ENCODE measurements at places on chromosomes 13 and 19.
A peak's percentile ranks its signal among the peaks of the same experiment; 100 is the strongest.

DNA sequence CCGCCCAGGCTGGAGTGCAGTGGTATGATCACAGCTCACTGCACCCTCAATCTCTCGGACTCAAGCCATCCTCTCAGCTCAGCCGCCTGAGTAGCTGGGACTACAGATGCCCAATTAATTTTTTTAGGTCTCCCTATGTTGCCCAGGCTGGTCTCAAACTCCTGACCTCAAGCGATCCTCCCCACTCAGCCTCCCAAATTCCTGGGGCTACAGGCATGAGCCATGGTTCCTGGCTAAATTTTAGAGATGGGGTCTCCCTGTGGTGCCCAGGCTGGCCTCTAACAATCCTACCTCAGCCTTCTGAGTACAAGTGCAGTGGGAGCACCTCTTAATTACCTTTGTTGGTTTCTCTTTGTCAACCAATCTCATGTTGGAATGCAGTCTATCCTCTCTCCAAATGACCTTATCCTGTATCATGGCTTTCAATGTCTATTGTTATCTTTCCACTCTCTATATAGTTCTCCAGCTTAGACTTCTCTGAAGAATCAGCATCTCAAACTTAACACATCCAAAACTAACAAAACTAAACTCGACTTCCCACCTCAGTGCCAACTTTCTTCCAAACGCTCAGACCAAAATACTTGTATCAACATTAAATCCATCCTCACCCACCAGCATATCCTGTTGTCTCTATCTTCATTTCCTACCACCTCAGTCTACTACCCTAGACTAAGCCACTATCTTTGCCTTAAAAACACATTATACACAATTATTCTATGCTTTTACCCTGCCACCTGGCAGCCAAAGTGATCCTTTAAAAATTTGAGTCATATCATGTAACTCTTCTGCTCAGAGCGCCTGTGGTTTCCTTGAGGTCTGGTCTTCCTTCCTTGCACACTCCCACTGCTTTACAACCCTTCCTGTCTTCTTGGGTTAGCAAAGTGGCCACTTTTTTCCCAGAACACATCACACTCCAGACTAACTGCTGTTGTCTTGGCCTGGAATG, 6.7 kb downstream of the TPT1 start:
- peak; percentile 42 for DNase-seq

GRCh38 chr13:113209759-113210421, 477 bp downstream of the CUL4A start:
- DNase-seq, result peak; percentile 78

DNA sequence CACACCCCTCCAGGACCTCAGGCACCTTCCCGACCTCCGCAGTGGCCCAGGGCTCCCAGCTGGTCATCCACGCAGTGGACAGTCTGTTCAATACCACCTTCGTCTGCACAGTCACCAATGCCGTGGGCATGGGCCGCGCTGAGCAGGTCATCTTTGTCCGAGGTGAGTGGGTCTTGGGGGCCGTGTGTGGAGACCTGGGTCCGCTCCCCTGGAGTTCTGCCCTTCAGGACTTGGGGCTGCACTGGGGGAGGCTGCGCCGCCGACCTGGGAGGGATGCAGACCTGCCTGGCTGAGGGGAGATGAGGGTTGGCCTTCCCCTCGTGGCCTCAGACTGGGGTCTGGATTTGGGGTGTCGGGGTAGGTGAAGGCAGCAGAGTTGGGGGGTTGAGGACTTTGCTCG, 16.7 kb upstream of the TOMM40 start:
- DNase-seq, result no peak

DNA sequence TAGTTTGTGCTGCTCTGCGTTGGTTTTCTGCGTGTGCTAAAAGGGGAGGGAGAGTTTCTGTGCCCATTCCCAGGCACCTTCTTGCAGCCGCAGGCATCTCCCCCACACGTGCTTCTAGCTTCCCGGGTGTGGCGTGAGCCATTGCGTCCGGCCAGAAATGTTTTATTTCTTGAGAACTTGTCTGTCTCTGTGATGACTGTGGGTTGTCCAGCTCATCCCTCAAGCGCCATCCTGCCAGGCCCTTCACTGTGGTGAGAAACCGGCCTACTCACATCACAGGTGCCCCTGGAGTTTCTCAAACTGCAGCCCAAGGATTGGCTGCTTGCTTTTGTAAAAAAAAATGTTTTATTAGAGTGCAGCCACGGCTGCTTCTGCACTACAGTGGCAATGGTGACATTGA, 24.2 kb downstream of the EPN1 start:
- DNase-seq, result no peak

DNA sequence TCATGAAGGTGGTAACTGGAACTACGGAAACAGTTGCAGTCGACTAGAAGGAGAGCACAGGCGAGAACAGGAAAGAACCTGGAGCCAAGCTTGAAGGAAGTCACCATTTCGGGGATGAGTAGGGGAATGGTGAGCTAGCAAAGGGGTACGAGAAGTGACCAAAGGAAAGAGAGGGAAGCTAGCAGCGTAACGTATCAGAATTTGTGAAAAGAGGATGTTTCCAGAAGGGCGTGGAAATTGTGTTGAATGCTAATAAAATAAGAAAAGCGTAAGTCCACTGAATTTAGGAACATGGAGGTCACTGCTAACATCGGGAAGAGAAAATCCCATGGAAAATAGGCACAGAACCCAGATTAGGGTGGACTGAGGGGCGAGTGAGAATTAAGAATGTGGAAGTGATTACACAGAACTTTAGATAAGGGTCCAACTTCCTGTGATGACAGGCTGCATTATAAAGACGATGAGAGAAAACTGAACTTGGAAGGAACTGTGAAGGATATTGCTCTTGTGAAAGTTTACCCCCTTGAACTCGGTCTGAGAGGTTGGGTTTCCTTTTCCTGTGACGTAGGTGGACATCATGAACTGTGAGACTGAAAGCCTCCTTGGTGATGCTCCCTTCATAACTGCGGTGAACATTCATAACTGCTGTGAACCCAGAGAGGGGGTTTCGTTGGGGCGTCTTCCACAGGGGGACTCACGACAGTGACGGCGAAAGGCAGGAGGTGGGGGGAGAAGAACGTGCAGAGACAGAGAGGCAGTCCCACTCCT, 2.0 kb upstream of the FFAR2 start:
- DNase-seq, result peak; percentile 18

GRCh38 chr13:96934889-96935489, 59.3 kb downstream of the OXGR1 start:
- no peak for DNase-seq

DNA sequence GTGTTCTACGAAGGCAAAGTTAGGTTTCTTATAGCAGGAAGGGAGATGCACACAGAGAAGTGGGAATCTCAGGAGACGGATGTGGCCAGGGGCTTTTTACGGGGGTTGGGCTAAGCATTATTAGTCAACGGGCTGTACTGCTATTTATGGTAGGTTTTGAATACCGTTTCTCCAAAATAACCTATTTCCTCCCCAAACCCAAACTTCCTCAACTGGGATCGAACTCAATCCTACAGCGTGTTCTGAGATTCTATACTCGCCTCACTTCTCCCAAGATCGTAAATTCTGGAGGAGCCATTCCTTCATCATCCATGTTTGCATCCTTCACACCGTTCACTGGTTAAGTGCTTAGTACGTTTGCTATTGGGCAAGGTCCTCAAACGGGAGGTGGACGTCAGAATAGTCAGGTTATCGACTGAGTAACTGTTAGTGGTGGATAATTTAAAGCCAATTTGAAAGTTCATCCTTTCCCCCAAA, 1.2 kb upstream of the TRIM13 start:
- DNase-seq, result no peak

- DNase-seq, result no peak
Observed at GRCh38 chr13:81917810-81918209, 1576.9 kb upstream of the SPRY2 start.

DNA sequence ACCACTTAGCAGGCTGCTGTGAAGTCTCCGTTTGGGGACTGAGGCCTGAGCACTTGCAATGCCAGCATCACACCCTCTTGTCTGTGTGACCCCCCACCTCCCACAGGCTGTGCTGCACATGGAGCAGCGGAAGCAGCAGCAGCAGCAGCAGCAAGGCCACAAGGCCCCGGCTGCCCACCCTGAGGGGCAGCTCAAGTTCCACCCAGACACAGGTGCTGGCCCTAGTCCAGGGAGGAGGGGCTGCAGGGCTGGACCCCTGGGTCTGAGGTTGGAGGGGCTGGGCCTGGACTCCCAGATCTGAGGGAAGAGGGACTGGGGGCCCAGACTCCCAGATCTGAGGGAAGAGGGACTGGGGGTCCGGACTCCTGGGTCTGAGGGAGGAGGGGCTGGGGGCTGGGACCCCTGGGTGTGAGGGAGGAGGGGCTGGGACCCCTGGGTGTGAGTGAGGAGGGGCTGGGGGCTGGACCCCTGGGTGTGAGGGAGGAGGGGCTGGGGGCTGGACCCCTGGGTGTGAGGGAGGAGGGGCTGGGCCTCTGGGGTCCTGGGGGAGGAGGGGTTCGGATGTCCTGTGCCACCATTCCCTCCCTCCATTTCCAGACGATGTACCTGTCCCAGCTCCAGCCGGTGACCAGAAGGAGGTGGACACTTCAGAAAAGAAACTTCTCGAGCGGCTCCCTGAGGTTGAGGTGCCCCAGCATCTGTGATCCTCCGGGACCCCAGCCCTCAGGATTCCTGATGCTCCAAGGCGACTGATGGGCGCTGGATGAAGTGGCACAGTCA, 11.6 kb upstream of the DHDH start:
- DNase-seq, result no peak

DNA sequence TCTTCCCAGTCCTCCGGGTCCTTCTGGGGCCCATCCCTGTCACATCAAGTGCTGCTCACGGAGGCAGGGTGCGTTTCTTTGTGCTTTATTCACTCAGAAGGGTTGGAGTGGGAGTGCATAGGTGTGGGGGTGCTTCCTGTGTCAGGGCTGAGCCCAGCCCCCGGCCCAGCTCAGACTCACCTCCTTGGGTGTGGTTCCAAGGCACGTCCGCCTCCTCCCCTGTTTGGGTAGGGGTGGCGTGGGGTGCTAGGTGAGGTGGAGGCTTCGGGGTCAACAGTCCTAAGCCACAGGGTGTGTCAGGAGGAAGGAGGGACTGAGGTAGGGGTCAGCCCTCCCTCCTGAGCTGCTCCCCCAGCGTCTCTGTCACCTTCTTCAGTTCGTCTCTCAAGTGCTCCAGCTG, 3.1 kb downstream of the CCER2 start:
- DNase-seq, result no peak

DNA sequence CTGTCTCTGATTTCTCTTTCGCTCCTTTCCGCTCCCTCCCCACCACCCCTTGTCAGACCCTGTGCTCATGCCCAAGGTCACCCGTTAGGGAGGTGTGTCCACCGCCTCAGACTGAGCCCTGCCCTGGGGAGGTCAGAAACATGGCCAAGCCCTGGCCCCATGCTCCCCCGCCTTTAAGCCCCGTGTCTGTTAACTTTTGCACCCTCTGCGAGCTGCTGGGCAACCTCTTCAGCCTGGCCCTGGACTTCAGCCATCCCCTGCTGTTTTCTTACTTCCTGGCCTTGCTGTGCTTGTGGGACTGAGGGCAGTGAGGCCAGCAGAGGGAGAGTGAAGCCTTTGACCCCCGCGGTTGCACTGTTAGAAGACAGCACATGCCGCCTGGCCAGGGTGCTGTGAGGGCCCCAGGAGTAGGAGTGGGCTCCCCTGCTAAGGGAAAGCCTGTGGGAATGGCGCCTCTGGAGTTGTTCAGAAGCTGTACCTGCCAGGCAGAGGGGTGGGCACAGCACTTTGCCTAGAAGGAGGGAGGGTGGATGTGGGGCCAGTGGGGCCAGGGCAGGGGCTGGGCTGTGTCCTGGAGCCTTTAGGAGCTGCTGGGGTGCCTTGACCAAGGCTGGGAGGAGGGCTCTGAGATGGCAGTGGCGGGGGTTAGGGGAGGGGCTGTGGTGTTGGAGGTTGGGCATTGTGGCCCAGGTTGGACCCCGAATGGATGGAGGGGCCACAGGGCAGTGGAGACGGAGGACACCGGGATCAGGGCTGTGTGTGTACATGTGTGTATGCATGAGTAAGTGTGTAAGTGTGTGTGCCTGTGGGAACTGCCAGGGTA, 7.9 kb downstream of the UPF1 start:
- DNase-seq, result no peak
